MG63 (cell line): ENCODE measurements at places on chromosomes 2 and 18. TPM values are rescaled to one million over a fixed set of nuclear protein-coding genes. Genes with fewer than 3 reads are reported as not detected.

UGT1A10 gene
- total RNA-seq: 0.27 and 0.33 TPM in 2 replicates

ASPRV1 gene
- total RNA-seq: 0.95 and 2.4 TPM in 2 replicates

NT5C1B gene
- not detected in 2 replicates for total RNA-seq

FHOD3 gene
- total RNA-seq: 0.10 TPM in 1 of 2 replicates, not detected in the other

CABLES1 gene
- 1.1 and 1.3 TPM in 2 replicates for total RNA-seq

NR4A2 gene
- not detected in 2 replicates for total RNA-seq

TUBB8B gene
- total RNA-seq: not detected in 2 replicates

COBLL1 gene
- 0.89 and 21.0 TPM in 2 replicates for total RNA-seq

DNA sequence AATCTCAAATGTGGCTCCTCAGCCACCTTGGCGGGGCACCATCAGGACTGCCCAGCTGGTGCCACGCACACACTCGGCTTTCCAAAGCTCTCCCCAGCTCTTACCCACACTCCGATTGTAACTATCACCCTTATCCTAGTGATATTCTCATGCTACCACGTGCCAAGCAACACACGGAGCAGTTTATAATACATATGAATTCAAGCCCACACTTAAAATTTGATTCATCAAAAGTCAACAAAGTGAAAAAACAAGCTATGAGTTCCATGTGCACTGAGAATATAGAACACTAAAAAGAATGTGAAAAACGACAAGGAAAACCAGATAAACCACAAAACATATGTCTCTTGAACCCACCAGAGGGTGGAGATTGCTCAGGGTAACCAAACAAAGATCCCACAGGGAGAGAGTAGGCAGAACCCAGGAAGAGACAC is 31.6 kb downstream of the LONRF2 start:
- DNase-seq: no peak

GRCh38 chr2:190603374-190603773 is 45.5 kb upstream of the NAB1 start:
- no peak for DNase-seq

- DNase-seq: no peak
These were observed 8.4 kb downstream of the ACSL3 start for GRCh38 chr2:222869252-222869560.

DNA sequence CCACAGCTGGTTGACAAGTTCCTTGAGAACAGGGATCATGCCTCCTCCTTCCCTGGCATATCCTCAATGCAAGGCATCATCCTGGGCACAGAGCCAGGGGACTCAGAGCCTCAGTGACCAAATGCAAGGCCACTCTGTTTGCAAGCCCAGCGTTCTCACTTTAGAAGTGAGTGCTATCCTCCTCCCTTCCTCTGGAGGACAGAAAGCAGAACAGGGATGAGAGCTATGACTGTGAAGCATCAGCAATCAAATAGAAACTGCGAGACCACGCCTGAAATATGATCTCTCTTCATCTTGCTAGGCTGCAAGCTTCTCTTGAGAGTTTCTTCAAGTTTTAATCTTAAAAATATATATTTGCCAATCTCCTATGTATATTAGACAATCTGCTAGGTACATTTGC is 119.8 kb downstream of the LRATD1 start:
- DNase-seq: peak; percentile 11

DNA sequence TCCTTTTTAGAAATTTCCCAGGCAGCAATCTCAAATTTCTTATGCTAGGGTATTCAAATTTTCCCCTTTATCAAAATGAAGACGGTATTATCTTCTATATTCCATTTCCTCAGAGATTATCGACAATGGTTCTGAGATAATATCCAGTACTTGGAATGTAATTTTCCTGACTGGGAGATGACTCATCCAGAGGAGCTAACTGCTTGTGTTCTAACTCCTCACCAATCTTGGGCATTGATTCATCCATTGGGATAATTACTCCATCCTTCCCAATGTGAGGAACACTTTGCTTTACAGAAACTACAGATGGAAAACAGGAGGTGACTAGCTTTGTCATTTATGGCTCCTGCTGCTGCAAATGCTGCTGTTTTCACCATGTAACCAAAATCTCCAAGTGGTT is 239.4 kb upstream of the LYPD1 start:
- no peak for DNase-seq

DNA sequence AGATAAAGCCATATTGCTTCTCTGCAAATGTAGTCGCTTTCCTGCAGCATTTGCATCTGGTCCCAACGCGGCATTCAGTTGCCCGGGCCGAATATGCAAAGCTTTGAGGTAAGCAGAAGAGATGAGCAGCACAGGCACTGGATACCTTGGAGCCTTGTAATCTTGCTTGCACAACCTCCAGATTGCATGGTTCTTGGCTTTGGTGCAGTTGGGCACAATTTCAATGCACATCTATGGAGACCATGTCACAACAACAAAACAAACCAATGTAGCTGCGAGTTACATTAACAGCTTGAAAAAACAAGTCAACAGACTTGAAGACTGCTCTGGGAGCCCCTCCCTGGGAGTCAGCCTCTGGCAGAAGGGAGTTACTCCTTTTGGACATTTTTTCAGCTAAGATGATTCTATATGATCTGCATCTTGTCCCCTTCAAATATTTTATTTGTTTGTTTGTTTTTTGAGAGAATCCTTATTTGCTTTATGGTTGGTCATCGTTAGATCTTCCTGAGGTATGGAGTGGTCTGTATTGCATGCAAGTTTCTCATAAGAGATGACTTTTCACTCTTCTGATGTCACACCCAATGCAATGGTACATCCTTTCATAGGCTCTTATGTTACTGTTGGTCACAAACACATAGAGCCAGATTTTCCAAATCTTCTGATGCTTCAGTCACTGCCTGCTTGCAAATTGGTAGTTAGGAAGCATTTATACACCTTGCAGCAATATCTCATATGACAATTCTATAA is 113.5 kb downstream of the EFEMP1 start:
- peak; percentile 20 for DNase-seq

DNA sequence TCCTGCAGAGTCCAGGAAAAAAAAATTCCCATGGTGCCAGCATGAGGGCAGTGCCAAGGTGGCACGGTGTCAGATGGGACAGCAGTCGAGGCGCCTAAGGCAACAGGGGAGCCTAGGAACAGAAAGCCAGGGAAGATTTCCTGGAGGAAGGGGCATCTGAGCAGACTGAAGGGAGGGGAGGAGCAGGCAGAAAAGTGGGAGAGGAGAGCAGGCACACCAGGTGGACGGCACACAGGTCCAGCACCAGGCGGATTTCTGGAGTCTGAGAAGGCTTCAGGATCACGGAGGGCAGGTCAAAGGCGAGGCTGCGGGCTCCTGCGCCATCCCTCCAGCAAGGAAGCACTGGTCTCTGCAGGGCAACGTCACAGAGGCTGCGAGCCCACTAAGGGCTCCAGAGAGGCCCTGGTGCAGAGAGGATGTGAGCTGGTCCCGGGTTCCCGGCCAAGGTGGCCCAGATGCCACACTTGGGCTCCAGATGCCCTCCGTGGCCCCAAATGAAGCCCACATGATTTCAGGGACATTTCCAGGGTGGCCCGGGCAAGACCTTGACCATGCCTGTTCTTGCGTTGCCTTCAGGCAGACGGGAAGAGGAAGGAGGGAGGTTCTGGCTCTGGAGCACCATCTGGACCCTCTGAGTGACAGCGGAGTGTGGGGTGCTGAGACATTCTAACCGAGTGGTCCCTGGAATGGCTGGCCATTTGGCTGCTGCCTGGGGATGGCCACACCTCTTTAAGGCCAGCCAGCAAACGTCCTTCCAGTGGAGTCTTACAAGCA is 4.1 kb downstream of the HS6ST1 start:
- DNase-seq: no peak

DNA sequence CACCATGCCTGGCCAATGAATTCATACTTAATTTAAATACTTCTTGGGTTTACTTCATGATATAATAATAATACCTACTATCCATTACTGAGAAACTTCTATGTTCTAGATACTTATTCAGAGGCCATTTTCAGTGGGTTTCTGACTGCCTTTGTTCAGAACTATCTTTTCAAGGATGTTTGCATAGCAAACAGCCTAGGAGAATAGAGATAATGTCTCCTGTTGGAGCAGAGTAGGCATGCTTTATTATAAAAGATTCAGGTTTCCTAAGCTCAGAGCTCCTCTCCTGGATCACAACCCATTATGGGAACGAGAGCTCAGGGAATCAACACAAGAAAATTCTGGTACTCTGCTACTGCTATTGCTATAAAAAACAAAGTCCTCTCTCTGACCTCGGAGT is 11.1 kb downstream of the FASTKD1 start:
- no peak for DNase-seq

- DNase-seq: peak; percentile 97
These were observed 94.4 kb upstream of the ASAP2 start for GRCh38 chr2:9112079-9112721.

DNA sequence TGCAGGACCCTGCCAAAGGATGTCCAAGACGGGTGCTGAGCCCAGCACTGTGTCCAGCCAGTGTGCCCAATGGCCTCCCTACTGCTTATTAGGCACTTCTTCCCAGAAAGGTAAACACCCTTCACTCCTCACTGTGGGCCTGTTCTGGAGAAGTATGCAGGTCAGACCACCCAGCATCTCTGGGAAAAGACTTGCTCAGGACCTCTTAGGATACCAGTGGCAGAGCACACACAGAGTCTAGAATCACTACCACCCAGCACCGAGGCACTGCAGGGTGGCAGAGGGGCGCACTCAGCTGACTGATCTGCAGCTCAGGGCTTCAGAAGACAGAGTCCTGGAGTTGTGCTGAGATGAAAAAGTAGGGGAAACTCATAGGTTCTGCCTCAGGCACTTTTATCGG is 25.8 kb downstream of the XDH start:
- DNase-seq: no peak

DNA sequence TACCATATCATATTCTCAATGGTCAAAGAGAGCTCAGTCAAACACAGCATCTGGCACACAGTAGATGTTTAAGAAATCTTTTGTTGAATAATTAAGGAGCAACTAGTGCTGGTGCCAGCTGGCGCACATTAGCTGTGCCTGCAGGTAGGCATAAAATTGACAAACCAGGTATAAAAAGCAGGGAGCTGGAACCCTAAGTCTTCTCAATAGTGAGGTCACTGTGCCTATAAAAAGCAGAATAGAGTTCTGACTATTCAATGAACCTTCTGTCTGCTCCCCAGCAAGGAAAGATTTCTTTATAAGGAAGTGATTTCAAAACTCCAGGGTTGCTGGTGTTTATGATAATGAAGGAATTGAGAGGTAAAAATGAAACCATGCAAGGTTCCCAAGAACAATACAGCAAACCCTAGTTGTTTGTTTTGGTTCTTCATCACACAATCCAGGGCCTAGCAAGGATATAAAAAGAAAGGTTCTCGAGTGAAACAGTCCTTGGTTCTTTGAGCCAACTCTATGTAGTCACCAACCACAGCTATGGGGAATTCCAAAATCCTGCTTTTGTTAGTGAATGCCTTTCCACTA is 76.1 kb downstream of the THADA start:
- DNase-seq: peak; percentile 58

DNA sequence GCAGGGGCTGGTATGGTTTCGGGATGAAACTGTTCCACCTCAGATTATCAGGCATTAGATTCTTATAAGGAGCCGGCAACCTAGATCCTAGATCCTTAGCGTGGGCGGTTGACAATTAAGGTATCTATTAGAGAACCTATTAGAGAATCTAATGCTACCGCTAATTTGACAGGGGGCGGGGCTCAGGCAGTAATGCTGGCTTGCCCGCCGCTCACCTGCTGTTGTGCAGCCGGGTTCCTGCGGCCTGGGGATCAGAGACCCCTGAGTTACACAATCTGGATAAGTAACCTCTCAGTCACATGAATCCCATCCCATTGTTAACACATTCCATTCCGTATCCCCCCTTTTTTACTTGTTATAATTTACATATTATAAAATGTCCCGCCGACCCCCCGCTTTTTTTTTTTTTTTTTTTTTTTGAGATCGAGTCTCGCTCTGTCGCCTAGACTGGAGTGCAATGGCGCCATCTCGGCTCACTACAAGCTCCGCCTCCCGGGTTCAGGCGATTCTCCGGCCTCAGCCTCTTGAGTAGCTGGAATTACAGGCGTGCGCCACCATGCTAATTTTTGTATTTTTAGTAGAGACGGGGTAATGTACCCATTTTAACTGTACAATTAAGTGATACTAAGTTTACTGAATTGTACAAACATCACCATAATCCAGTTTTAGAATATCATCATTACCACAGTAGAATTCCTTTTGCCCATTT is 42.0 kb upstream of the GPD2 start:
- no peak for DNase-seq

GRCh38 chr2:1527153-1527992 is 114.1 kb downstream of the TPO start:
- DNase-seq: no peak

DNA sequence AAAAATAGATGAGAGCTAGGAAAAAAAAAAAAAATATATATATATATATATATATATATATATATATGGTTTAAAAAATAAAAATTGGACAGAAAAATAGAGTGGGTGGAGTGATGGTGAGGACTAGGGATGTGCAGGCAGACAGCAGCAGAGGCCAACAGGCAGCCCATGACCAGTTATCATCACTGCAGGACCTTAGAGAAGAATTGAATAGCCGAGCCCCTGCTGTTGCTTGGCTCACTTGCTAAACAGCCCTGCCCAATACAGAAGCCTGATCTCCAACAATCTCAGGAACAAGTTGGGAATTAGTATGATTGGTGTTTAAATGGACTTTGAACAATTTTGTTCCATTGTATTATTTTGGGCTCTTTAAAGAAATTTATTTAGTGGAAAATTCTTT is 967.5 kb upstream of the PIK3C3 start:
- DNase-seq: no peak

DNA sequence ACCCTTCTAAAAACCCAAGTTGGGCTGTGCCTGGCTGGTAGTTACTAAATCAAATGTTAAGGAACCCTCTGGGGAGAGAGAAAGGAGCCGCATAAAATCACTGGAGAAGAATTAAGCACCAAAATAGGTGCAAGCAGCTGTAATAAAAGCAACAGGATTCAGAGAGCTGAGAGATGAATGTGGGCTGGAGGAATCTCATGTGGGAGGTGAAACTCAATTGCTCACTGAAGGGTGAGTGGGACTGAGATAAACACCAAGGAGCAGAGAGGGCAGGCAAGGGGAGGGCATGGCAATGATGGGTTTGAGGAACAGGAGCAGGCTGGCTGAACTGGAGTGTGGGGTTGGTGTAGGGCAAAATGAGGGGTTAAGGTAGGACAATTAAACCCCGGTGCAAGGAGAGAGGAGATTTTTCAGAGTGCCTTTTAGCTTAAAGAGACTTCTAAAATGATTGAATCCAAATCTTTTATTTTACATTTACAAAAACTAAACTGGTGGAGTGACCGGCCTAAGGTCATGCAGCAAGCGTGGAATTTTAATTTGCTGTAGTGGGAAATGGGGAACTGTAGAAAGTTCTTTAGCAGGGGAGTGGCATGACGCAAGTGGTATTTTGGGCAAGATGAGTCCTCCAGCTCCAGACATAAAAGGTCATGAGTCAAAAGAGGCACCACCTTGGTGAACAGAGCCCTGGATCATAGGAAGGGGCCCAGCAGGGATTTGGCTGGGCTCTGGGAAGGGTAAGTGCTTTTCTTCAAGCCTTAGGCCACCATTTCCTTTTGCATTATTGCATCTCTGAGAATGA is 10.5 kb downstream of the PLB1 start:
- DNase-seq: no peak

DNA sequence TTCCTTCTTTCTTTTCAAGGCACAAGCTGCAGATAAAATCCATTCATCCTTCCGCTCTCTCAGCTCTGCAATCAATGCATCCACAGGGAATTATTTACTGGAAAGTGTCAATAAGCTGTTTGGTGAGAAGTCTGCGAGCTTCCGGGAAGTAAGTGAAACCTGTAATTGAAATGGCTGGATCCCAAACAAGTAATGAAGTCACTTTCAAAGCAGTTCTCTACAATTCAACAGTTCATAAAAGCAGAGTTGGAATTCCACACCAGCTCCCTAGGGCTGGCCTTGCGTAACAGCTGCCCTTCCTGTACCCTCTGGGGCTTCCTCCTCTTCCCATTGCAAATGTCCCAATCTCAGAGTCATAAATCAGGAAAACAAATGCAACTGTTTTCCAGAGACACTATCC is 9.6 kb downstream of the SERPINB2 start:
- no peak for DNase-seq
